Left hindlimb (tissue), 1 donor: ENCODE measurements at places on chromosomes 6 and 20.

GRCh38 chr20:21820045-21820444, 114.6 kb downstream of the PAX1 start:
- DNase-seq = no peak

- DNase-seq = peak; percentile 87
Measured at GRCh38 chr6:147508042-147508865, at the start of gene SAMD5. SAMD5 (plus strand) TSS chr6:147508690; CDS start chr6:147508929, 239 bp downstream.

DNA sequence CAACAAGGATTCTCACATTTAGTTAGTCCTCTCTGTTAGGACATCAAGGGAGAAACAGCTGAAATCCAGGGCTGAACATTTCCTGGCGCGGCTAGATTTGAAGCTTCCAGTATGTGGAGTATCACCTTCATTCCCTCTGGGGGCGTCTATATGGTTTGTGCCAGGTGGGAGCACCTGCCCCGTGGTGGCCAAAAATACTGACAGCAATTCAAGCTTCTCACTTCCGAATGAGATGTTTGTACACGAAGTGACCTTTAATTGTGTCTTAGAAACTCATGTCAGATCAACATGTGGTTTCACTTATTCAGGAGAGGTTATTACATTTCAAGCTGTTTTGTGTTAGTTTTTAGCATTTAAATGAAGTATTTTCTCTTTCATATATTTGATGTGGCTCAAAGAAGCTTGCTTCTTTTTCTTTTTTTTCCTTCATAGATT, 67.3 kb upstream of the ZNF217 start:
- peak; percentile 48 for DNase-seq

DNA sequence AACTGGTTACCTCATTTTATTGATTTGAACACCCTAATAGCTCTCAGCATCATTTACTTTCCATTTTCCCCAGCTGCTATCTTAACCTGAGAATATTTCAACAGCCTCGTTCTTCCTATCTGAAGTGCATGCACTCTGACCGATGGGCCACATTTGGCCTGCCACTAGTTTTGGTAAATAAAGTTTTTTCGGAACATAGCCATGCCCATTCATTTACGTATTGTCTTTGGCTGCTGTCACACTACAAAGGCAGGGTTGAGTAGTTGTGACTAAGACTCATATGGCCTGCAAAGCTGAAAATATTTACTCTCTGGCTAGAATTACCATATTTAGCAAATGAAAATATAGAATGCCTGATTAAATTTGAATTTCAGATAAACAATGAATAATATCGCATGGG, 10.8 kb downstream of the ADGRF4 start:
- no peak for DNase-seq

DNA sequence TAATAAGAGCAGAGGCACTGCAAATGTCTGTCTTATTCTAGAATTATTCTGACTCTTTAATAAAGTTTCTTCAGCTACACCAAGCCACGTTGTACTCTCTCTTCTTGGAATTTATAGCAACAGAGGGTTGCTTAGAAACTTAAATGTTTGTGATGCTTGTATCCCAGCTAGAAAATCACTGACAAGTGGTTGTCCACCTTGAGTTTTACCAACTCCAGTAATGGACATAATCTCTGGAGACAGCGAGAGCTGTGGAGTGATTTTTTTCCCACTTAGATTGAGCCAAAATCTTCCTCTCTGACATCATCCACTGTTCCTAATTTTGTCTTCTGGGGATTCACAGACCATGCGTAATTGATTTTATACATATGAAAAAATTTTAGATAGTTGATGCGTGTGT, 8.0 kb downstream of the ECT2L start:
- peak; percentile 36 for DNase-seq

- no peak for DNase-seq
Measured at GRCh38 chr6:42404484-42404883, 47.2 kb downstream of the TRERF1 start.

GRCh38 chr20:42024653-42025052, 406.5 kb upstream of the CHD6 start:
- DNase-seq = peak; percentile 39

GRCh38 chr6:160391419-160392116, 43.4 kb downstream of the SLC22A3 start:
- DNase-seq = no peak

- no peak for DNase-seq
Measured at GRCh38 chr20:24157213-24157612, 168.6 kb upstream of the GGTLC1 start.

DNA sequence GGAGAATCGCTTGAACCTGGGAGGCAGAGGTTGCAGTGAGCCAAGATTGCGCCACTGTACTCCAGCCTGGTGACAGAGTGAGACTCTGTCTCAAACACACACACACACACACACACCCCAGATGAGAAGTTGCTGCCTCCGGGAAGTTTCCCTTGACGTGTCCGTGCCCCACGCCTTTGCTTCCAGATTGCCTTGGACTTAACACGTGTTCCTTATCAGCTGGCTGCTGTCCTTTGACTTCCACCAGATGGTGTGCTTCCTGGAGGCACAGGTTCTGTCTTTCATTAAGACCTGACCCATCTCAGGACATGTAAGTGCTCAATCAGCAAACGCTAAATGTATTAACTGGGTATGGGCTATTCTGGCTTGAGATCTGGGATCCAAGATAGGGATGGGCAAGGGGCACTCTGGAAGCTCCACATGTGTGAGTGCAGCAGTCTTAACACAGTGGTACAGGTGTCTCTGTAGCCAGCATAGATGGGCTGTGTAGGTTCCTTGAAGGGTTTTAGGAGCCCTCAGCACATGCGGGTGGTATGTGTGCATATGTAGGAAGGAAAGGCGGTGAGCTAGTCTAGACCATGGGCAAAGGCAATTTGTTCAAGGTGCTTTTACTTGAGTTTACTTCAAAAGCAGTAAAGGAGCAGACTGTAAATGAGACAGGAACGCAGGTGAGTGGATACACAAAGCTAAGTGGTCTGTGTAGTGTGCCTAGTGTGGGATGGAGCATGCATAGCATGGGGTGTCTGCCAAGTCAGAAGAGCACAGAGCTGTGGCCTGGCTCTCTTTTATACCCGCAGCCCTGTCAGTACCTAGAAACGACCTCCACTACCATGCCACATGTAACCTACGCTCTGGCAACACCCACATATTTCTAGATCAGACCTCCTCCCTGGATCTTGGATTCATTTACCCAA, 11.6 kb downstream of the PIGT start:
- DNase-seq = no peak

GRCh38 chr20:59634435-59635005, 30.2 kb downstream of the PHACTR3 start:
- DNase-seq = no peak

DNA sequence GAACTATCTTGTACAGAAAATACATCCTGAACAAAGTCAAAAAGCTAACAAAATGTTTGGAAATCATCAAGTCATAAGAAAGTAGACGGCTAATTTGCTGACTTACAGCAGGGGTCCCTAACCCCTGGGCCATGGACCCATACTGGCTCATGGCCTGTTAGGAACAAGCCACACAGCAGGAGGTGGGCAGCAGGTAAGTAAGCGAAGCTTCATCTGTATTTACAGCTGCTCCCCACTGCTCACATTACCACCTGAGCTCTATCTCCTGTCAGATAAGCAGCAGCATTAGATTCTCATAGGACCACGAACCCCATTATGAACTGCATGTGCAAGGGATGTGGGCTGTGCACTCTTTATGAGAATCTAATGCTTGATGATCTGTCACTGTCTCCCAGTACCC, 115.5 kb downstream of the CDK19 start:
- DNase-seq = no peak

GRCh38 chr6:81861281-81861680, 108.8 kb upstream of the TENT5A start:
- no peak for DNase-seq
